ENCODE measurements at places on chromosomes 2 and 18.
A peak's percentile ranks its signal among the peaks of the same experiment; 100 is the strongest.

DNA sequence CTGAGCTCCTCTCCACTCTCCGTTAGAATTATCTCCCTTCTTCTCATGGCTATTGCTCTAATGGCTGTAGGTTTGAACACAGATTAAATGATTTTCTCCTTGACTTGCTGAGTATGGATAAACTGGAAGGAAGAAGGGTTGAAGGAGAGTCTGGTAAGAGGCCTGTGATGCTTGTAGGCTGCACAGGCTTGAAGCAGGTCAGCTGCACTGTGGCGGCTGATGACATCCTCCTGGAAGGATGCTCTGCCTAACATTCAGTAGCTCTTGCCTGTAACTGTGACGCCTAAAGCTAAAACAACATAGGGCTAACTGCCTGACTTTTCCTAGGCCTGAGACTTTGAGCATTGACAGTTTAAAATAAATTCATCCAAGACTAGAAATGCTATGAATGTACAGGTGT lies 166.3 kb downstream of the MREG start:
- DNase-seq = no peak

- DNase-seq = no peak
These were observed 14.9 kb upstream of the SOS1 start for GRCh38 chr2:39135690-39136259.

DNA sequence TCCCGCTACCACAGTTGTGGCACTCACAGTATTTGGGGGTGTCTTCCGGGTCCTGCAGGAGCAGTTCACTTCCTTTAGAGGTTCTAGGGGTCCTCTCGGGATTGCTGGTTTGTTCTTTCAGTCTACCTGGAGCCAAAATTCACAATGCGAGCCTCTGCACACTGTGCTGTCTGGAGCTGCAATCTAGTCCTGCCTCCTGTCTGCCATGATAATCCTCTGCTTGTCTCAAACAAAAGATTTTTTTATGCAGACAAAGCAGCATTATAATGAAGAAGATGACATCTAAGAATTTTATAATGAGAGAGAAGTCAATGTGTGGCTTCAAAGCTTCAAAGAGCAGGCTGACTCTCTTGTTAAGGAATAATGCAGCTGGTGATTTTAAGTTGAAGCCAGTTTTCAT lies 975.1 kb upstream of the GYPC start:
- DNase-seq = no peak

- no peak for DNase-seq
These were observed 26.5 kb downstream of the BCL2 start for GRCh38 chr18:63292831-63293683.

DNA sequence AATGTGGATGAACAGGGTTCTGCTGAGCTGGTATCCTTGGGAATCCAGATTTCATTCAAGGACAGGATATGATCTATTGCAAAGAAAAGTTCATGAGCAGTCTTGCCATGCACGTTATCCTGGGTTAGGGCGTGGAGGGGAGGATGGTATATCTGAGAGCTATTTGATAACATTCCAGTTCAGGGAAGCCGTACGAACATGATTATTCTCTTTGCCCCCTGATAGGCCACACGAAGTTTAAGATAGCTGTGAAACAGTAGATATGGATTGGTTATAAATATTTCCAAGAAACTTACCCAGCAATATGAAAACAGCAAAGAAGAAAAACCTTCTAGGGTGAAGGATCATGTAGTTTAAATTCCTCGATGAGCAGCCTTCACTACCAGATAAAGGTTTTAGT lies 171.9 kb downstream of the LTBP1 start:
- no peak for DNase-seq

DNA sequence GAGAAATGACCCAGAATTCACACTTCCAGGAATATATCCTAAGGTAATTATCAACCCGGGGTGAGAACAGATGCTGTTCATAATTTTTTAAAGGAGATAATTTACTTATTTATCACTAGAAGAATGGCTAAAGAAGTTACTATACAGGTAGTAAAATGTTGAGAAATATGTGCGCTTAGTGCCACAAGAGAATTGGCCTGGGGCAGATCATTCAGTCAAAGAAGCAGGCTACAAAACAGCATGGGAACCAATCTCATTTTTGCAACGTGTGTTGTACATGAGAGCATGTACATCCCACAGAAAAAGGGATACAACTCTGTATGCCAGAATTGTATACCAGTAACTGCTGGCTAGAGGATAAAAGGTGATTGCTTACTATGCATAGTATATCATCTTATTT lies 75.2 kb downstream of the VIT start:
- DNase-seq = no peak

DNA sequence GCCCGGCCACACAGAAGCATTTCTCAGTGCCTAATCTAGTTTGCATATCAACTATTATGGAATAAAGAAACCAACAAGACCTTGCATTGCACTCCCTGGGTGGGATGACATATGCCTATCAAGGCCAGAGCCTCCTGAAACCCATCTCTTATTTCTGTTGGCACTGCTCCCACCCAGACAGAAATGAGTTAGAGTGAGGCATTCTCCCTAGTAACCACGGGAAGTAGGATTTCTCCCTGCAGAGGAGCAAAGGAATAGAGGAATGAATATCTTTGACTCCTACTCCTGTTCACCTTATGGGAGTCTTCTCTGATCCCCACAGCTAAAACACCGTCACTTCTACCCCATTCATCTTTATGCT lies 24.2 kb upstream of the SCYGR1 start:
- DNase-seq = no peak

- no peak for DNase-seq
These were observed 65.9 kb downstream of the INSIG2 start for GRCh38 chr2:118154176-118154575.

- no peak for DNase-seq
These were observed 91.0 kb downstream of the EPB41L5 start for GRCh38 chr2:120103723-120104467.

- DNase-seq = no peak
These were observed 163.4 kb downstream of the VWC2L start for GRCh38 chr2:214574084-214574781.

DNA sequence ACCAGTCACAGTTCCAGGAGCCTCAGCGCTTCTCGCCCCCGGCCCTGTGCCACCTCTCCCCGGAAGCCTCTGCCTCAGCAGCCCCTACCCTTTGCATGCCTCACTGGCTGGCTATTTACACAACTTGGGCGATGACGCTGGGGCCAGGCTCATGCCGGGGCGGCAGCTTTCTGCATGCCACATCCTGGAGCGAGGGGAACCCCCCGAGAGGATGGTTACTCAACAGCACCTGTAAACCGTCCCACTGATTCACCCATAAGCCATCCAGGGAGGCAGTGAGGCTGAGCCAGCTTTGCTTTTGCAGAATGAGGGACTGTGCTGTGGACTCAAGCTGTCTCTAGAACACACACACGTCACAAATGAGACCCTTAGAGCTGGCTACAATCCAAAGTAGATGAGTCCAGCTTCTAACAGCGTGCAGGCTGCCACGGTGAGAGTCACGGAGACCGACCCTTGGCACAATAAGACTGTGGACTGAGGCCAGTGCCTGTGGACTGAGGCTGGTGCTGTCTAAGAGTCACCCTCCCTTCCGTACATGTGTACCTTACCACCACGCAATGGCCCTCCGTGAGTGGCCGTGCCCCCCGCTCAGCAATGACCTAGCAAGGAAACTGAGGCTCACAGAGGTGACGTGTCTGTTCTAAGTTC lies 45.6 kb upstream of the ODC1 start:
- no peak for DNase-seq

- no peak for DNase-seq
These were observed 308.7 kb downstream of the CNTNAP5 start for GRCh38 chr2:124333784-124334183.

DNA sequence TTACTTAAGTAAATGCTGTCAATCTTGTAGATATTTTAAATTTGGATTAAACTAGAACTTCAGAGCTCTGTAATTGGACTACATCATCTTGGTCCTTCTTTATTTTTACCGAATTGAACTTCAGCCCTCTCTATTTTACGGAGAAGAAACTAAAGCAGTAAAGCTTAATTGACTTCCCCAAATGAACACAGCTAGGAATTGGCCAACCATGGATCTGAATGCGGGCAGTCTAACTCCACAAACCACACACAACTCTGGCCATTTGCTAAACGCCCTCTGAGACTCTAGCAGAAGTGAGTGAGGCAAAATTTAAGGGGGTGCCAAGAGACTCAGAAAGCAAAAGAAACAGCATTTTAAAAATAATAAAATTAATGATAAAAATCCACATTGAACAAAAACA lies 86.3 kb upstream of the KCTD1 start:
- DNase-seq = no peak

GRCh38 chr2:149670086-149670485 lies 82.5 kb upstream of the MMADHC start:
- no peak for DNase-seq

DNA sequence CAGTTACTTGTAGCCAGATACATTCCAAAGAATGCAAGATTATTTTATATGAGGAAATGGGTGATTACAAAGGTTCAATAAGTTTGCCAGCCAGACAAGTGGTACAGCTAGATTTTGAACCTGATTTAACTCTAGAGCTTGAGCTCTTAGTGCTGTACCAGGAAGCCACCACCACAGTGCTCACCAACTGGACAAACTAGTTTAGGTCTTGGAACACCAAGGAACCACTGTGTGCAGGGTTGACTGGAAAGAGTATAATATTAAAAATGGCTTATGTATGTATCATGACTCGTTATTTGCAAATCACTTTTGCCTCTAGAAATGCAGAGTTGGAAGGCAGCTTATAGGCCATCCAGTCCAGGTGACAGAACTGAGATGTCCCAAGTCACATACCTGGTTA lies 177.2 kb downstream of the TXNL1 start:
- no peak for DNase-seq

DNA sequence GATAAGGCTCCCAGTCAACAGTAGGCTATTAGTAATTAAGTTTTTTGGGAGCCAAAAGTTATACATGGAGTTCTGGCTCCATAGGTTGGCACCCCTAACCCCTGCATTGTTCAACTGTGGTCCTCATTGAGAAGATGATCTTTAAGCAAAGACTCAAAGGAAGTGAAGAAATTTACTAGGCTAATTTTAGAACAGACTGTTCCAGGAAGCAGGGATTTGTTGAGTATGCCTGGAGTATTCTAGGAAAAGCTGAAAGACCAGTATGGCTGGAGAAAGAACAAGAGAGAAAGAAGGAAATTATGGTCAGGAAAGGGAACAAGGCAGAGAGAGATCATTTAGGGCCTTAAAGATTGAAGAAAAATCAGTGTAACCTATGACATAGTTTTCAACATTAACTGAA lies 125.1 kb downstream of the PMAIP1 start:
- no peak for DNase-seq

DNA sequence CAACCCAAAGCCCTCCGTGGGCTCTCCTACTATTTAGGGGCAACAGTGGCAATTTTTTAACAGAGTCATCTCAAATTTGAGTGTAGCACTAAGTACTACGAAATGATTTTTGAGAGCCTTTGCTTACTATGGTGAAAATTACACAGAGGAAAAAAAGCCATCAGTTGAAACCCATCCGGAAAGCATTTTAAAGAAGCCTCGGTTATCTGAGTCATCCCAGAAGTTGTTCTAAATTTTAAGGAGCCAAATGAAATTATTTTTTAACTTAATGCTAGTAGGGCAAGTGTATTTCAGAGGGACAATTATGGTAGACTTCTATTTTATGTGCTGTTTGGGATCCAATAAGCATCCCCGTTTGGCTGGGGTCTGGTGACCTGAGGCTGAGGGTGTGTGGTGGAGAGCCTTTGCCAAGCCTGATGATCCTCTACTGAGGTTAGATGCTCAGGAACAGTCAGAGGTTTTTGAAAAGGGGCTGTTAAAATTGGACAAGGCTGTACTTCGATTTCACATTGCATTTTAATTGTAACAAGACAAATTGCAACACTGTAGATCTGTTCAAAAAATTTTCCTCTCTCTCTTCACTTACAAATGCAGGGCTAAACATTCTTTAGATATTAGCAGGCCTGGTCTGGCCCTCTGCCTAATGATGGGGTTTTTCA lies 47.0 kb downstream of the RAPGEF4 start:
- DNase-seq = no peak

GRCh38 chr2:175062787-175063585 lies 57.8 kb upstream of the CHN1 start:
- DNase-seq = no peak

GRCh38 chr2:88857274-88857741 lies 165.8 kb downstream of the RPIA start:
- no peak for DNase-seq

DNA sequence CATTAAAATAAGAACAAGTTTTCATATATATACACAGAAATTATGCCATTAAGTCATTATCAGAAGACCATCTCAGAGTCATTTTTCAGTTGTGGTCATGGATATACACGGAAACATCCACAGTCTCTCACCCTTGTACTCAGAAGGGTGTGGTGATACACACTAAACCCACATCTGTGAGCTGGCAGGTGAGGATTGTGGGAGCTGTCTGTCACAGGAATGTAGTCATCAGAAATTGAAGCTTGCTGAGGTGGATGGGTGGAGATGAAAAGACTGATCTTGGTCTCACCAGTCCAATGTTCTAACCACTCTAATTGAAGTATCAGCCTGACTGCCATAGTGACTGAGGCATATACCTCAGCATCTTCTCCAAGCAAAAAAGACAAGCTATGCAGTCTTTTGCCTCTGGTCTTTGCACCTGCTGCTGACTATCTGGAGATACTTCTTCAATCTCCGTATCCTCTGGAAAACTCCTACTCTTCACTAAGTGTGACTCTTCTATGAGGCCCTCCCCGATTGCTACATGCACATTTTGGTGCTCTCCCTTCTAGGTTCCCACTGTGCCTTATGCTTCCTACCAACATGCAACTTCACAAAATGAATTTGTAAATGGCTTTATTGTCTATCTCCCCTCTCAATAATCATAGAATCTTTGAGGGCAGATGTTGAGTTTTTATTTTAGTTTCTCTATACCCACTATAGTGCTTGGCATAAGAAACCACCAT lies 232.8 kb downstream of the DYM start:
- no peak for DNase-seq

DNA sequence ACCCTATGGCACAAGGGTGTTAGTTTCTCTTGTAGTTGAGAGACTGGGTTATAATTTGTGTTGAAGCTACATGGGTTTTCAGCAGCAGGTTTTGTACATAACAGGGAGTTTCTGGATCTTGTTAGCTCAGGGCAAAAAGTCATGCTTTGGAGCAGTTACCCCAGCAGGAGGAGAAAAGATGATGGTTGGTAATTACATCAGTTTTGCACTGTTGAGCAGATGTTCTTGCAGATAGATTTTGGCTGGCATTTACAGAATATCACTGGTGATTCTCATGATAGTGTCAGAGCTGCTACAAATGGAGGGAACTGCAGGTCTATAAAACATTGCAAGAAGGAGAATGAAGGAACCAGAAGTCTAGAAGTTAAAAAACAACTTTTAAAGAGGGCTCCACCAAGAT lies 215.2 kb upstream of the ATP5MC3 start:
- DNase-seq = no peak

DNA sequence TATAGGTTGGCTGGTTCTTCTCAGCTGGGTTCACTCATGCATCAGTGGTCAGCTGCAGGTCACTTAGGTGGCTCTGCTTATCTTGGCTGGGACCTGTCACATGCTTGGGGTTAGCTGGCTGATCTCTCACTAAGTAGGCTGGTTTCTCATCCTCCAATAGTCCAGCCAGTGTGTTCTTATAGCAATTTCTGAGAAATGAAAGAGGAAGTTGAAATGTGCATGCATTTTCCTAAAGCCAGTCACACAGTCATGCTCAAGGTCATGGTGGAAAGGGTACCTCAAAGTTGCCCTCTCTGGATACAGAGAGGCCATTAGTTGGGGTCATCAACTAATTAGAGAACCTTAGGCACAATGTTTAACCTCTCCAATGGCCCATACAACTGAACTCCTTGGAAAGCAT lies 64.4 kb downstream of the KLHL29 start:
- no peak for DNase-seq

GRCh38 chr18:78309924-78310323 lies 669.7 kb upstream of the SALL3 start:
- peak; percentile 37 for DNase-seq

GRCh38 chr2:184610891-184611290 lies 12.6 kb downstream of the ZNF804A start:
- DNase-seq = no peak
